Tongue (tissue), 3 donors: ENCODE measurements at places on chromosomes 7 and 10.

- no peak for DNase-seq
Observed at GRCh38 chr7:95491634-95492314, 6.0 kb downstream of the ASB4 start.

- DNase-seq, result peak; percentile 54
Observed at GRCh38 chr10:101224910-101225823, 4.1 kb downstream of the LBX1 start.

DNA sequence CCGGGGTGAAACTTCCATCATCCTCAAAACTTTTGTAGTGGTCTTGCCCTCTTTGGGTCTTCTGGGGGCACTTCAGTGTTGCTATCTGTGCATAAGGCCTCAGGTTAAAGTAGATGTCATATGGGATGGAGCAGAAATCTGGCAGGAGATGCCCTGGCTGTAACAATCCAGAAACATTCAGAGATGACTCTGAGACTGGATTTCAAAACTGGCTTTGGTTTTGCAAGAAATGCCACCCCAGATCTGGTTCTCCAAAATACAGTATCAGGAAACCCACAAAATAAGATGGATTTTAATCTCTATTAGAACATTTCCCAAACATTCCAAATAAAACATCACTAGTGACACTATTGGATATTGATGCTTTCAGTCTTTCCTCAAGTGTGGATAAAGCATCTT is 191.5 kb downstream of the REEP3 start:
- DNase-seq, result no peak

GRCh38 chr7:102916881-102917280 is 4.1 kb downstream of the LRRC17 start:
- no peak for DNase-seq

DNA sequence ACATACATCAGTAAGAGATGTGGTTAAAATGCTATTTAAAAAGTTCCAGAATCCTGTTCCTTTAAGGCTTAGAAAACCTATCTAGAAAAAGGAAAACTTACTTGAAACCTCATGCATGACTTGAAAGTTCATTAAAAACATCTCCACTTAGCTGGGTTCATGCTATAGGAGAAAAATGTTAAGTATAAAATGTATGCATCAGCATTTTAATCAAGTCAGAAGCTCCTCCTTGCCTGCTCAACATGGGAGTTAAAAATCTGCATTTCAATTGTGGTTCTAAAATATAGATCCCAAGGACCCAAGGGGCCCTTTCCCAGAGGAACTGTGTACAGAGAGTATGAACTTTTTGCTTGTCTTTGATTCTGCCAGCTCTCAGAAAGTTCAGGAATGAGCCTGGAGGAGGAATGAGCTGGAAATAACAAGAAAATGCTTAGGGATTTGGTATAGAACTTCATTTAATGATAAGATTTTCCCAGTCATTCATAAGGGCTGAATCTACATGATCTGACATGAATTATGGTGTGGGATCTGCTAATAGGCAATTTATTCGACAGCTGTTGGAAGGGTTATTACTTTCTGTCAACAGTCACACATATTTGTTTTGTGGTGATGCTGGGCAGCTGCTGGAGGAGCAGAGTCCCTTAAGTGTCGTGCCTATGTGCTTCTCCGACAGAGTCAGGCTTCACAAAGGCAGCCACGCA is 85.6 kb upstream of the MTPN start:
- DNase-seq, result peak; percentile 66

- no peak for DNase-seq
Observed at GRCh38 chr10:117454502-117454901, 79.3 kb upstream of the PDZD8 start.

DNA sequence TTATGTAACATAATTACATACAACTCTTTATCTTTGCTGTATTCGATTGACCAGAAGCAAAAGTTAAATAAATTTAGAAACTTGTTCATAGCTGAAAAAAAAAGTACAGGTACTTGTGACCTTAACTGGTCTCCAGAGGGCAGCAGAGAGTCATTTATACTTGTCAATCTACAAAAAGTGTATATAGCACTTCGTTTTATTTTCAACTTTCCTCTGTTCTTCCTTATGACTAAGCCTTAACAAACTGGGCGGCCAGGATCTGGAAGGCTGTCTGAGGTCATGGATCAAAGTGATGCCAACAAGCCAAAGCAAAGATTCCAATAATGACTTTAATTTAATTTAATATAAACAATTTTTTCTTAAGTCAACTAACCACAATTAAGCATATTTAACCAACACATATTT is 29.8 kb downstream of the C10orf67 start:
- DNase-seq, result peak; percentile 88

DNA sequence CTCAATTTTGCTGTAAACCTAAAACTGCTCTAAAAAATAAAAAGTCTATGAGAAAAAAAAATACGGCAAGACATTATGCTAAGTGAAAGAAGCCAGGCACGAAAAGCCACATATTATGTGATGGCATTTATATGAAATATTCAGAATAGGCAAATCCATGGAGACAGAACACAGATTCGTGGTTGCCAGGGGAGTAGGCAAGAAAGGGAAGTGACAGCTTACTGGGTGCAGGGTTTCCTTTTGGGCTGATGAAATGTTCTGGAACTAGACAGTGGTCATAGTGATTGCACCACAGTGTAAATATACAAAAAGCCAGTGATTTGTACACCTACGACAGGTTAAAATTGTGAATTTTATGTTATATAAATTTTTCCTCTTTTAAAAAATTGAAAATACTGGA is 41.3 kb upstream of the GLI3 start:
- no peak for DNase-seq

DNA sequence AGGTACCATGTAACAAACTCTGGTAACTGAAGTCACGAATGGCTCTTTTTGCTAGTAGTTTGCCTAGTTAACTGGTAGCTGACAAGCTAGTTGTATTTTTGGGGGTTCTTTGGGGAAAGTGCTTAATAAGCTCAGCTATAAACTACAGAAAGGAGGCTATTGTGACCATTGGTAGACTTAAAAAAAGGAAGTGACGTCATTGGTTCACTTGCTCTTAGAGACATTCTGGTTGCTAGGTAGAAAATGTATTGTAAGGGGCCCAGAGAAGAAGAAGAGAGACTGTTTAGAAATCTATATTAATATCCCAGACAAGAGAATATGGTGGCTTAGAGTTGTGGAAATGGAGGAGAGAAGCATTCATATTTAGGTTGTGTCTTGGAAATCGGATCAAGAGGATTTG is 103.0 kb downstream of the NXPH1 start:
- DNase-seq, result no peak
